ENCODE measurements at places on chromosomes 7 and 10.

DNA sequence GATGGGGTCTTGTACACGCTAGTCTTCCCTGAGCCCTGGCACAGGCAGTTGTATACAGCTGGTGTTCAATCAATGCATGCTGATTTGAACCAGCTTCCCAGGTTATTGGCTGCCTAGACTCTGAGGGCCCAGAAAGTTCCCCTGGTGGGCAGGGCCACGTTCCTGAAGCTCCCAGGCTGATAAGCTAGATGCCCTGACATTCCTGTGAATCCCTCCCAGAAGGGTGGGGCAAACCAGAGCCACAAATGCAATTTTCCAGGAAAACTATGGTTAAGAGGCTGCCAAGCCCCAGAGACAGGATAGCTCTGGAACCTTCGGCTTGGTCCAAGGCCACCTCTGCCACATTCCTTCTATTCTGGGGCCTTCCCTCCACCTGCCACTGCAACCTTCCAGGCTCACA lies 78.2 kb downstream of the FAM53B start:
- DNase-seq: peak; percentile 53

DNA sequence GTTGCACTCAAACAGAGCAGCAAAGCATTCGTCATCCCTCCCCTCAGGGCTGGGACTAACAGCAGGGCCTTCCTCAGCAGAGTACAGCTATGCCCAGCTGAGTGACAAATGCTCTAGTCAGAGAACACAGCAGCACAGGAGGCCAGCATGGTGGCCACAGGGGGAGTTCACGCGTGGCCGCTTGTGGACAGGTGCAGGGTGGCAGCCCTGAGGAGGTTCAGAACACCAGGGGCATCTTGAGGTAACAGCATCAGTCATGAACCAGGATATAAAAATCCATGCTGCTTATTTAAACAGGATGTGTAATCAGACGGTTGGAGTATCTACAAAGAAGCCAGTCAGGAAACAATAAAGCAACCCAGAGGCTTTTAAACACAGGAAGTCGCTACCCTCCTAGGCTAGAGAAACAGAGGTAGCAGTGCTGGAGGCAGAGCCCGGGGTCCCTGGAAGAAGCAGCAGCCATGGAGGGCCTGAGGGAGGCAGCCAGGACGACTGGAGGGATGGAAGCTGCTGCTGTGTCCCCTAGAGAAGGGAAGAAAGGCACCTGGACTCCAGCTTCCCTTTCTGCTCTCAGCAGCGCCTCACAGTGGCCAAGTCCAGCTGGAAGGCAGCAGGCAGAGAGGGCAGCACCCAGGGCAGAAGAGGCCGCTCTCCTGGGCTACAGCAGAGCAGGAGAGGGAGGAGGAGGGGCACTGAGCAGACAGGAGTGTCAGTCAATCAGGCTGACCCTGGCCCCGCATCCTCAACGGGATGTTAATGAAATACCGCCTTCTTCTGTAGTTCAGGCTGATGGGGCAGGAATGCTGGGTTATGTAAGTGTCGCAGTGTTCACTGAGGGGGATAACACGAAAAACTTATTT lies 70.8 kb upstream of the UCN3 start:
- peak; percentile 45 for DNase-seq

GRCh38 chr7:150378115-150378852 lies 846 bp upstream of the ZNF775 start:
- peak; percentile 58 for DNase-seq

GRCh38 chr7:56291-56913 lies 136.0 kb upstream of the FAM20C start:
- no peak for DNase-seq

GRCh38 chr7:24441314-24442027 lies 131.8 kb upstream of the PALS2 start:
- no peak for DNase-seq

DNA sequence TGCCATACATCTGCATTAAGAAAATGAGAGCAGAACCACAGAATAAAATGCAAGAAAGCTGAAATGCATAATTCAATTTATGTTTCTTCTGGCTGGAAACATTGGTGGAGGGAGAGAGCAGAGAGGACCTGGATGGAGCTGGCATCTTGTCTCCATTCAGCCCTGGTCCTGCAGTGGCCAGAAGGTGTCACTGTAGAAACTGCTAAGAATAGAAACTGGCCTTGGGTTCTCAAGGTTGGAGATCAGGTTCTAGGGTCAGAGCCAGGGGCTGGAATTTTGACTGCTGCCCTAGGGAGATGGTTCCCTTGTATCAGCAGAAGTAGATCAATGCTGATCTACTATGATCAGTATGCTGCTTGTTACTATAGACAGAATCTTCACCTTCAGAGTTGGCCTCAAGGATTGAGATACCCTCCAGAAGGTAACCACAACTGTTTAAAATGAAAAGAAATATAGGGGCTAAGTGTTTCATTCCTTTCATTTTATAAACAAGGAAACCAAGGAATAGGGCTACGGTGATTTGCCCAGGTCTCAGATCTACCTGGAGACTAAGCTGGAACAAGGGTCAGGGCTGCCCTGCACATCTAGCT lies 13.1 kb downstream of the TAS2R41 start:
- peak; percentile 37 for DNase-seq

GRCh38 chr10:35690534-35690933 lies 48.4 kb upstream of the FZD8 start:
- DNase-seq: no peak

- DNase-seq: peak; percentile 57
These were observed 150.9 kb downstream of the MBL2 start for GRCh38 chr10:52621635-52622079.

GRCh38 chr7:111783854-111784253 lies 221.6 kb upstream of the IMMP2L start:
- no peak for DNase-seq

GRCh38 chr7:130515315-130516040 lies 23.6 kb downstream of the MEST start:
- no peak for DNase-seq

GRCh38 chr7:131689662-131690234 lies 133.3 kb upstream of the PODXL start:
- DNase-seq: no peak

- peak; percentile 78 for DNase-seq
These were observed 46.7 kb upstream of the LOXL4 start for GRCh38 chr10:98314532-98315284.

- no peak for DNase-seq
These were observed 322.6 kb downstream of the RNLS start for GRCh38 chr10:88260329-88261051.

DNA sequence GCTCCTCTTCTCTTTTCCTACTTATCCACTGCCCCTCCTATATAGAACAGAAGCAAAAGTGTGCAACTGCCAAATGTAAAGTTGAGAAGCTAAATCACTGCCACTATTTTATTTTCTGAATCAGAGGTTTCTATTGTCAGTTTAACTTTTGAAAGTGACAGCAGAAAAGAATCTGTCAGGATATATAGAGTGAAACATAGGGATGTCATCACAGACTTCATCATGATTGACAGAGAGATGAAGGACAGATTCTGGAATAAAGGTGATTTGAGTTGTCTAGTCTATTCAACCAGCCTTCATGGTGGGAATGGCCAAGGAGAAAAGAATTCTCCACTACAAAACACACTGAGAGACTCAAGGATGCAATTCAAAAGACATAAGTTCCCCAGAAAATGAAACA lies 19.9 kb downstream of the NEUROD6 start:
- DNase-seq: no peak

DNA sequence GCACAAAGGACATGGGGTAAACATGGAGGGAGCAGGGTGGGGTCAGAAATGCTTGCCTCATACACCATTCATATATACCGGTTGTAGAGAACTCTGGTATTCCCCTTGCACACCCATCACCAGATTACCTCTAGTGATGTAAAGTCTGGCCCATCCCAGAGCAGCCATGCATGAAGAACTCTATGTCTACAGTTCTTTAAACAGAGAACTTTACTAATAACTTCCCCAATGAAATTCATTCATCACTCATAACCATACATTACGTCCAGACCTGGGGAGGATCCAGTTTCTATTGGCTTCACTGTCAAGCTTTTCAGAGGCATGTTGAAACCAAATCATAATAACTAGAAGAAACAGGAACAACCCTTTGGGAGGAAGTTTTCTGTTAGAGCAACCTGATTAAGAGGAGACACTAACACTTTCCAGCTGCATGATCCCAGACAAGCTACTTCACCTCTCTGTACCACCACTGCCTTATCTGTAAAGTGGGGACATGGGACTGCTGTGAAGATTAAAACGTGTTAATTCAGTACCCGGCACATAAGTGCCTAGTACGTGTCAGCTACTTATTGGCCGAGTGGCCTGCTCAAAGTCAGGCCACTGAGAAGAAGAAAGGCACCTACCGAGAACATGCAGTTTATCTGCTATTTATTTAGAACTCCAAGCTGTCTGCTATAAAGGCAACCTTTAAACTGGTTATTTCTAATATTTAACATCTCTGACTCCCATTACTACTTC lies 59.7 kb downstream of the IGF2BP3 start:
- DNase-seq: no peak

DNA sequence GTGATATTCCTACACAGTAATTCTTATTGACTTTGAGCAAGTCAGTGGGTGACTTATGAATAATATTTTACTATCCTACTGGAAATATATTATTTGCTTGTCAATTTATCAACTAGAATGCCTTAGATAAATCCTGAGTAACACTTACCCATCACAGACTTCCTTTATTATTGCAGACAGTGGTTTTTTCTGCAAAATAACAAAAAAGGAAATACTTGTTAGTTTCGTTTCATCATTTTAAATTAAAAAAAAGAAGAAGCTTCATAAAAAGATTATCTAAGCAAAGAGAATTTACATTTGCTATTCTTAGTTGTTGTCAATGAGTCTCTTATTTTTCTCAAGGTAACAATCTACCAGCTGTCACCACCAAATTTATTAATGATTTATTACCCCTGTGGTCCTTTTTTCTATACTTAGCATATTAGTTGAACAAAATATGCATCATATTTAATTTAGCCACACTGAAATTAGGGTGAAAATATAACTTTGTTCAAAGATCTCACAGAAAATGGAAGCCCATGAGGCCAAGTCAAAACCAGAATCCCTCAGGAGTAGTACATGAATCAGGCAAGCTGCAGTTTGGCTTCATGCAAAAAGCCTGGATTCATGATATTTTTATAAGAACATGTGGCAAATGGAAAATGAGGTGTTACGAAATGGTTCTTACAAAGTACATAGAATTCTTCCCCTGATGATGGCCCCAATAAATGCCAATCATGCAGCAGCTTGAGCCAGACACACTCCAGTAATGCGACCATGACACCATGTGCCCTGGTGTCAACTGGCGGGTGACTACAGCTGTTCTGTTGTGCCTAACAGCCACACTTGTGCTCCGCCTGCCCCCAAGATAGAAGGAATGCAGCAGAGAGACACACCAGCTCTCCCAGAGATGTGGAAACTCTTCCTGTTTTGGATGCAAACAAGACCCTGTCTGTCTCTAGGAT lies 132.6 kb downstream of the ELMO1 start:
- DNase-seq: no peak

GRCh38 chr7:78605119-78605518 lies 806.5 kb downstream of the PHTF2 start:
- peak; percentile 16 for DNase-seq

DNA sequence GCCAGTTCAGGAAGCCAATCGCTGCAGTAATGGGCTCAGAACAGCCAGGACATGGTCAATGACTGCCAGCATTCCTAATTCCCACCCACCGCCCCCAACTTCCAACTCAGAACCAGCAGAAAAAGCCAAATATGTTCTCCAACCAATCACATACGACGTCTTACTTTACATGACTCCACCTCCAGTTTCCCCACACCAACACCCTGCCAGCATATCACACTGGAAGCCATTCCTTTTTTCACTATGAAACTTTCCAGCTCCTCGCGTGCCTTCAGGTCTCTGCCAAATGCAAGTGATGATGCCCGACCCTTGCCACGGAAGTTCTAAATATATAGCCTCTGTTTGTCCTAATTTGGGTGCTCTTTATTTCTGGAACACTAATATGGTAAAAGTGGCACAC lies 12.5 kb downstream of the NPS start:
- DNase-seq: no peak

- DNase-seq: no peak
These were observed 17.5 kb downstream of the STEAP1B start for GRCh38 chr7:22482503-22482902.

DNA sequence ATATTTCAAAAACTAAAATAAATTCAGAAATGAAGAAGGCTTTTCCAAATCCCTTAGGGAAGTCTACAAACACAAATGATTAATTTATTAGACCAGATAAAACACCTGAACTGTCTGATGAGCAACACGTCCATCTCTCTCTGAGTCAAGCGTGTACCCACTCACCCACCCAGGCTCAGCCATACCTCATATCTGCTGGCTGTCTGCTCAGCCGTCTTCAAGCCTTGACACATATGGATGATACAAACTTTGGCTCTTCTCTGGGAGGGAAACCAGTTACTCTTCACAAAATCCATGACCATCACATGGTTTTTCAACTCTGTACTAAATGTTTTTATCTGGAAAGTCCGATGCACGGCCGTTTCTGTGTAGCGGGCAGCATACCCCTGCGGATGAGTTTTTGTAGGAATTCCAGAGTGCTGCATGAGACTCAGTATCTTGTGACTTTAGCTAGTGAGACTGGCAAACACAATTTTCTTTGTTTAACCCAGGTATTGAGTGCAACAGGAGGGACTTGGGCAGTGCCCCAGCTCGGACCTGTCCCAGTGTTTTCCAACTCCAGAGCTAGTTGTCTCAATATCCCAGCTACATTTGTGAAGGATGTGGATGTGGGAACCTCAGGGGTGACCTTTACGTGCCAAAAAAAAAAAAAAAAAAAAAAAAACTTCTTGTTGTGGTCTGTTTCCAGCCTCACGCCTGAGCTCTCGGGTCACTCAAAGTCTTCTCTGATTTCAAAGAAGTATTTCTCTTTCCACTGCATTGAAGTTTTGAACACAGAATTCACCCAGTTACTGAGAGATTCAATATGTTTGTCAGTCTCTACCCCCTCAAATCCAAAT lies at the start of gene C10orf90:
Gene C10orf90 (minus strand): TSS at position 638 of the 839 bp plus-strand sequence. CDS start 213 bp downstream, at position 425.
- no peak for DNase-seq

DNA sequence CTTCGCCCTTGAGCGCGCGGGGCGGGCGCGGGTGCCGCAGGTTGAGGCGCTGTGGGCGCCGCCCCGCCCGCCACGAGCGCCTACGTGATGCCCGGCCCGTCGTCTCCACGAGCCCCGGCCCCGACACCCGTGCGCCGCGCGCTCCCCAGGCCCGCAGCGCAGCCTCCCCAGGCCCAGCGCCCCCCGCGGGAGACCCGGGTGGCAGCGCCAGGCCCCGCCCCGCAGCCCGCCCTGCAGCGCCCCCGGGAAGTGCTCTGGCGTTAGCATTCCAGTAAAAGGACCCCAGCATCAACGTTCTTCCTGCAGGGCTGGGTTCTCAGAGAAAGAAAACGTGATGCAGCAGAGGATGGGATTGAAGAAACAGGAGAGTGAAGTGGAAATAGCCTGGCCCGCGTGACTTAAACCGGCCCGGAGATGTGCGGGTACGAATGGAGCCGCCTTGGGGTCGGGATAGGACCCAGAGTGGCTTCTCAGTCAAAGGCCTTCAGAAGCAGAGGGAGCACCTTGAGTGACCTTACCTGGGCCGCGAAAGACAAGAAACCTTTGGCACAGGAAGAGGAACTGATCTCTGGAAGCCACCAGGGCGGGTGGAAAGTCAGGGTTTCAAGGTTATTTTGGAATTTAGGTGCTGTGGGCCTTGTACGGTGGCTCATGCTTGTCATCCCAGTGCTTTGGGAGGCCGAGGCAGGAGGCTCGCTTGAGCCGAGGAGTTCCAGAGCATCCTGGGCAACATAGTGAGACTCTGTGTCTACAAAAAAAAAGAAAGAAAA lies 1.8 kb downstream of the PFKP start:
- peak; percentile 62 for DNase-seq

- no peak for DNase-seq
These were observed 348.1 kb downstream of the TFEC start for GRCh38 chr7:115682507-115682906.

GRCh38 chr7:27149842-27150567 lies 2.4 kb downstream of the HOXA3 start:
- DNase-seq: no peak

GRCh38 chr7:99992330-99993038 lies 16.7 kb upstream of the AZGP1 start:
- no peak for DNase-seq

Data from AG20443 (cell line).